ENCODE measurements at places on chromosomes 3 and 15.
A peak's percentile ranks its signal among the peaks of the same experiment; 100 is the strongest.

DNA sequence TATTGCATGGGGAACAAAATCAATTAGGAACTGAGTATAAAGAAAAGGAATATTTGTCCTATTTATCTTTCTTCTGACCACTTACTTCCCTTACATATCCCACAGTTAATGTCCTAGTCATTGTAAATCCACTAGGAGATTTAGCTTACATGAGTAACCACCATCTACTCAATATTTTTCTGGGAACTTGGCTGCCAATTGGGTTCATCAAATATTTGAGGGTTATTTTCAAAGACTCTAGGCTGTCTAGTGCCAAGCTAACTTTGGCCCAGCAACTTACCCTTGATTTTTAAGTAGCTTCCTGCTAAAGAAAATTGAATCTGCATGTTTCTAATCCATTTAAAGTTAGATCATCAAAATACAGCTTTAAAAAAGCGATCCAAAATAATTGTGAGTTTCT lies 362.5 kb upstream of the EPHA3 start:
- DNase-seq = no peak

DNA sequence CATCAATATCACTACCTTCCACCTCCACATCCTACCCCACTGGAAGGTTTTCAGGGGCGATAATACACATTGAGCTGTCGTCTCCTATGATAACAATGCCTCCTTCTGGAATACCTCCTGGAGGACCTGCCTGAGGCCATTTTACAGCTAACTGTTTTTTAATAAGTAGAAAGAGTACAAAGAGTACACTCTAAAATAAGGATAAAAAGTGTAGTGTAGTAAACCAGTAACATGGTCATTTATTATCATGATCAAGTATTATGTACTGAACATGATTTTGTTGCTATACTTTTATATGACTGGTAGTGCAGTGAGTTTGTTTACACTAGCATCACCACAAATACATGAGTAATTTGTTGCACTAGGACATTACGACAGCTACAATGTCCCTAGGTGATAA lies 46.6 kb upstream of the SSR3 start:
- no peak for DNase-seq

DNA sequence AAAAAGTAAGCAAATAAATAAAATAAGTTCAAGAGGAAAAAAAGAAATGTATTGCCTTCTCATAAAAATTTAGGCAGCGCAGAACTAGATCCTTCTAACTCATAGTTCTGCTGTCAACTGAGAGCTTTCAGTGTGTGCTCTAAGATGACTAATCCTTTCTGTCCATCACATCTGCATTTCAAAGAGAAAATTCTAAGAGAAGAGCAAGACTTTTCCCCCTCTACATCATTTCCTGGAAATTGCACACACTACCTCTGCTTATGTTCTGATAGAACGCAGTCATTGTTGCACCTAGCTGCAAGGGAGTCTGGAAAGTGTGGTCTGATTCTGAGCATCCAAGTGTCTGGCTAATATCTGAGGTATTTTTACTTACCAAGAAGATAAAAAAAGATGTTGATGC lies 39.6 kb upstream of the SLCO3A1 start:
- no peak for DNase-seq

DNA sequence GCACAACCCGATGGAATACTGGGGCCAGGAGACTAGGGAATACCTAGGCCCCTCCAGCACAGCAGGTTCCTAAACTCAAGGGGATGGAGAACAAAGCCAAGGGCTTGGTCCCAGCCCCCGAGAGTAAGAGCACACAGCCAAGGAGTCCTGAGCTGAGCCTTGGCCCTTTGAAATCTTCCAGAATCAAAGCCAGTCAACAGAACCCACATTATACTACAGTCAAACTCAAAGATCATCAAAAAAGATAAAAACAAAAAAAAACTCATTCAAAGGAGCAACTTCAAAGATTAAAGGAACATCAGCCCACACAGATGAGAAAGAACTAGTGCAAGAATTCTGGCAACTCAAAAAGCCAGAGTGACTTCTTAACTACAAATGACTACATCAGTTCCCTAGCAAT lies 217.0 kb downstream of the ISL2 start:
- no peak for DNase-seq

DNA sequence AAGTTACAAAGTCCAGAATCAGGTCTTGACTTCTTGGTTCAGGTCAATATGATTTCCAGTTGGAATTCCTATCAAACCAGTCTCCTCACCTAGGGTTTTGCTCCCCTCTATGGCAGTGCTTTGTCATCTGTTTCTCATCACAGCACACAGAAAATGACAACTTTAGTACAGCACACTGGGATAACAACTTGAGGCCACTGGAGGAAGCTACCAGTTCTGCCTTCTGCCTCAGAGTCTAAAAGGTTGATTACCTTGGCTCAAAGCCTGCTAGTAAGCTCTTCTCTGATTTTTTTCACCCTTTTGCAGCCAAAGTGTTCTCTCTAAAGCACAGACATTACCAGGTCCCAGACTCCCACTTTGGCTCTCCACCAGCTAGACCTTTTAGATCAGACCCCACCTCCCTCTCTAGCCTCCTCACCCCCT lies 24.8 kb upstream of the TRIM59 start:
- DNase-seq = no peak

- no peak for DNase-seq
Measured at GRCh38 chr15:39460748-39461147, 120.1 kb upstream of the THBS1 start.

DNA sequence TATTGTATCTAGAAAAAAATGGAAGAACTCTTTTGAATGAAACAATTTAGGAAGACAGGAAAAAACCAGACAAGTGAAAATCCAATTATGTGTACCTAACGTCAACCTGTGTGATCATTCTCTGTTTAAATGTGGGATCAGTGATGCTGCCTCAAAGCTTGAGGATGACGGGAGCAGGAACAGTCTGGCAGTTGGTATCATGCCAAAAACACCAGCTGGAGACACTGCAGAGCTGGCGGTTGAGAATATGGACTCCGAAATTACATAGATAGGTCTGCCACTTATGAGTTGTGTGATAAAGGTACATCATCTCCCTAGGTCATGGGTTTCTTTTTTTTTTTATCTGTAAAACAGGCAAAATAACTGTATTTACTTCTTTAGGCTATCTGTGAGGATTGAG lies 480.5 kb downstream of the CNTN4 start:
- DNase-seq = no peak

DNA sequence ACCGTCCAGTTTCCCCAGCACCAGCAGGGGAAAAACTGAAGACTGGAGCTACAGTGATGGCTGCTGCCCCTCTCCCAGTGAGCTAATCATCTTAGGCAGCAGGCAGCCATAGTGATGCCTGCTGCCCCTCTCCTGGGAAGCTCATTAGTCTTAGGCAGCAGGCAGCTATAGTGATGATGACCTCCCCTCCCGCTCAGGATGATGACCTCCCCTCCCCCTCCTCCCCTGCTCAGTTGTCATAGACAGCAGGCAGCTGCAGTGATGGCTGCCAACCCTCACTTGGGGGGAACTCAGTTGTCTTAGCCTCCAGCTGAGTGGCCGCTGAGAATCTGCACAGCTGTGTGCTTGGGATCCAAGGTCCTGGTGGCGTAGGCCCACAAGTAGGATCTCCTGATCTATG lies 80.9 kb upstream of the MANF start:
- no peak for DNase-seq

DNA sequence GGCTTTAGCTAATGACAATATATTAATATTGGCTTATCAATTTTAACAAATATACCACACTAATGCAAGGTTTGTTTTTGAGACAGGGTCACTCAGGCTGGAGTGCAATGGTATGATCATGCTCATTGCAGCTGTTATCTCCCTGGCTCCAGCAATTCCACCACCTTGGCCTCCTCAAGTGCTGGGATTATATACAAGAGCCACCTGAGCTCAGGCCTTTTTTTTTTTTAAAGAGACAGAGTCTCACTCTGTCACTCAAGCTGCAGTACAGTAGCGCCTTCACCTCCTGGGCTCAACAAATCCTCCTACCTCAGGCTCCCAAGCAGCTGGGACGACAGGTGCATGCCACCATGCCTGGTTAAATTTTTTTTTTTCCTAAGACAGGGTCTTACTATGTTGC lies 11.7 kb downstream of the DLG1 start:
- no peak for DNase-seq

DNA sequence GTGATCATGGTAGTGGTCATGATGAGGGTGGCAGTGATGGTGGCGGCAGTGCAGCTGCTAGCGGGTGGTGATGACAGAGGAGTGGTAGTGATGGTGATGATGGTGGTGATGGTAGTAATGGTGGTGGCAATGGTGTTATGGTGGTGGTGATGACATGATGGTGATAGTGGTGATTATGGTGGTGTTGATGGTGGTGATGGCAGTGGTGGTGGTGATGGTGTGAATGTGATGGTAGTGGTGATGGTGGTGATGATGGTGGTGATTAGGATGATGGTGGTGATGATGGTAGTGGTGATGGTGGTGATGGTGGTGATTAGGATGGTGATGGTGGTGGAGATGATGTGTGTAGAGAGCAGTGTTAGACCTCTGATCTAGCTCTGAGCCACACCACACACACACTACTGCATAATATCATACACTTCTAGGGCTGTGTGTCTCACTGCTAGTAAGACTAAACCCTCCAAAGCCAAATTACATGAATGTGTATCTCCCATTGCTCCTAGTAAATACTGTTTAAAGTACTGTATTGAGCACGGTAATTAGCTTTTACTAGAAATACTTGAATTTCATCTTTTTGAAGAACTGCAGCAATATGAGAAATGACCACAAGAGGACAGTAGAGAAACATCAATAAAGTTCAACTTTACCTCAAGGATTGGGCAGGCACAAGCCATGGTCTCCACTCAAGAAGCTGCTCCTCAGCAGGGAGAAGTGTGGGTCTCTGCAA lies 28.8 kb downstream of the TMED3 start:
- peak; percentile 25 for DNase-seq

DNA sequence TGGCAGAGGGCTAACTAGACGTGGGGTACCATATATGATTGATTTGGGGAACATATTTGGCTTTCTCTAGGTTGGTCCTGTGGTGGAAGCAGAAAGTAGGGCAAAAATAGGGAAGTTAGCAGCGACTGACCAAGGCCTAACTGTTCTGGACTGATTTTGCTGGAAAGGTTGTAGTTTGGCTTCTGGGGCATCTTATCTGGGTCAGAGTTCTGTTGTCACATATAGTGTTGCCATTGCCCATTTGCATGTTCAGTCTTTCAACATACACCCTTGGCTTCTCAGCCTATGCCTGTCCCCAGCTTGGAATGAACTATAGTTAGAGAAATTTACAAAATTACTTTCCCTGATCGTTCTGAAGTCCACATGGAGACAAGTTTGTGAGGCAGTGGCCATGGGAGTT lies 426.5 kb downstream of the TBC1D5 start:
- DNase-seq = no peak

- peak; percentile 52 for DNase-seq
Measured at GRCh38 chr15:44659056-44659455, 4.4 kb downstream of the SPG11 start.

DNA sequence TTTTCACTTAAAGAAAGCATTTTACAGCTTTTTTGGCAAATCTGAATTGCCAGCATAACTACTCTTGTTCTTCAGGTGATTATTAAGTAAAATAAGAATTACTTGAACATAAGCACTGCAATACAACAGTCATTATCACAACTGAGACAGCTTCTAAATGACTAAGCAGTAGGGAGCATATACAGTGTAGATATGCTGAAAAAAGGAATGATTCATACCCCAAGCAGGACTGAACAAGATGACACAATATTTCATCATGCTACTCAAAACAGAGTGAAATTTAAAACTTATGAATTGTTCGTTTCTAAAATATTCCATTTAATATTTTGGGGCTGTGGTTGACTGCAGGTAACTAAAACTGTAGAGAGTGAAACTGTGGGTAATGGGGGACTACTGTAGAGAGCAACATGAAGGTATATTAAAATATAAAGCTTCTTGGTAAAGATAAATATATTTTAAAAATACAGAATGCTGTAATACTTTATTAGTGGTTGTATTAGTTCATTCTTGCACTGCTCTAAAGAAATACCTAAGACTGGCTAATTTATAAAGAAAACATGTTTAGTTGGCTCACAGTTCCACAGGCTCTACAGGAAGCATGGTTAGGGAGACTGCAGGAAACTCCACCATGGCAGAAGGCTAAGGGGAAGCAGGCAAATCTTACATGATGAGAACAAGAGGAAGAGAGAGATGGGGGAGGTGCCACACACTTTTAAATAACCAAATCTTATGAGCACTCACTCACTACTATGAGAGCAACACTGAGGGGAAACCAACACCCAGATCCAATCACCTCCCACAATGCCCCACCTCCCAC lies 84.8 kb downstream of the DCLK3 start:
- peak; percentile 31 for DNase-seq

GRCh38 chr15:72850833-72851232 lies 67.3 kb upstream of the ADPGK start:
- DNase-seq = no peak

- no peak for DNase-seq
Measured at GRCh38 chr3:137035631-137036030, 77.8 kb downstream of the IL20RB start.

DNA sequence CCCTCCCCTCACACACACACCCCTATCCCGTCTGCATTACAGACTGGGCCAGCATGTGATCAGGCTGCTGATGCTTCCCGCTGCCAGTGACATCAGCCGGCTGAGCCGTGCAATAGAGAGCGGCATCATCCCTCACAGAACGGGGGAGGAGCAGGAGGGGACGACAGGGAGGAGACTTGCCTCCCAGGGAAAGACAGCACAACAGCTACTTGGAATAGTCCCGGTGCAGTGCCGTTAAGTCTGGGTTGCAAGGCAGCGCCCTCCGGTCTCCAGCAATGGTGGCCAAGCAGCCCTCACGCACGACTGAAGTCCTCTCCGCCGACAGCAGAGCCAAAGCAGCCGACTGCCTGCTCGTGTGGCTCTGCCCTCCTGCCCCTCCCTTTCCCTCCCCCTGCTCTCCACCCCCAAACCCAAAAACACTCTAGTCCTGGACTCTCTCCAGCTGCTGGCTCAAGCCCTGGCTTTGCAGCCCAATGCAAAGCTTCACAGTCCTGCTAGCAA lies 31.5 kb upstream of the RPS17 start:
- DNase-seq = peak; percentile 56

GRCh38 chr15:101651554-101652097 lies 555 bp downstream of the TM2D3 start:
- DNase-seq = no peak

DNA sequence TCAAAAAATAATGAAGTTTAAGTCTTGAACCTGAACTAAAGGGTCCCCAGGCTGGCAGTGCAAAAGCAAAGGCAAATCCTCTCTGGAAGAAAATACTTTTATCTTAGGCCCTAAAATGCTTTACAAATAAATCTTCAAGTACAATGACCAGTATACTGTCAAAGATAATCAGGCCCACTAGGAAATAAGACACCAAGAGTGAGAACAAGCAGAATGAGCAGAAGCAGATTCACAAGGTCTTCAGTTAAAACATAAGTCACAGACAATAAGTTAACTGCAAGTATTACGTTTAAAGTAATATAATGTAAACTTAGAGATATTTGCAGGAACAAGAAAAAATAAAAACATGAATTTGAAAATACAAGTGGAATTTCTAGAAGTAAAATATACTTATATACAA lies 42.2 kb upstream of the IGSF10 start:
- no peak for DNase-seq

- no peak for DNase-seq
Measured at GRCh38 chr3:64397573-64397972, 172.3 kb upstream of the PRICKLE2 start.

Data from inflammatory macrophage treated with lipopolysaccharide for 1 hour (primary cell).